ENCODE measurements at places on chromosomes 11 and 22.
A peak's percentile ranks its signal among the peaks of the same experiment; 100 is the strongest.

GRCh38 chr11:116179401-116179800, 593.4 kb downstream of the BUD13 start:
- no peak for DNase-seq

DNA sequence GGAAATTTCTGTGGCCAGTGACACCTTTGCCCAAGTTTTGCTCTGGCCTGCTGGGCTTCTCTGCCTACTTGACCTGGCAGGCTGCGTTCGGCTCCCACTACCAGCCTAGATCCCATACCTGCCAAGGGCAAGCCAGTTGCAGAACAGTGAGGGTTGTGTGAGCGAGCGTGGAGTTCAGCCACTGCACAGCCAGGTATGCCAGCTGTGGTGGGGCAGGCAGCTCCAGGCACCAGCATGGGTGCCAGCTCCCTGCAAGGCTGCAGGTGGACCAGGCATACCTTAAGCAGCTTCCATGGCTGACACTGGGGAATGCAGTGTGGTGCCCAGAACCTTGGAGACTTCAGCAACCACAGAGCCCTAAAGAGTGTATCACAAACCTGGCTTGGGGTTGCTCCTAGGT, 133.5 kb downstream of the LDLRAD3 start:
- DNase-seq = no peak

GRCh38 chr11:12569499-12570425, 104.5 kb upstream of the TEAD1 start:
- DNase-seq = no peak

- DNase-seq = no peak
Observed at GRCh38 chr11:108944471-108945178, 279.8 kb downstream of the DDX10 start.

DNA sequence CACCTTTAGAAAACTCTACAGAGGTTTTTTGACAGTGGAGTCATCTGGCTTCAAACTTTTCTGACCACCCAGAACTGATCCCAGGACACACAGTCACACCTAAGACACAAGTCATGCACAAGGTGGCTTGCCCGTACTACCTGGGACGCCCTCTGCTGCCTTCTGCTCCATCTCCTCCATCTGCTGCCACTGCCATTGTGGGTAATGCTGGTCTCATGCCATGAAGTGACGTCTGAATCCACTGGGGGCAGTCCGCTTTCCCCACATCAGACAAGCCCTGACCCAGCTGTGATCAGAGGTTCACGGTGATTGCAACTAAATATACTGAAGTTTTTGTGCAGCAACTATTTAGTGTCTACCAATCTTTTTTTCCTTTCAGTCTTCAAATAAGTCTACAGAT, 5.4 kb upstream of the NDUFS8 start:
- no peak for DNase-seq

DNA sequence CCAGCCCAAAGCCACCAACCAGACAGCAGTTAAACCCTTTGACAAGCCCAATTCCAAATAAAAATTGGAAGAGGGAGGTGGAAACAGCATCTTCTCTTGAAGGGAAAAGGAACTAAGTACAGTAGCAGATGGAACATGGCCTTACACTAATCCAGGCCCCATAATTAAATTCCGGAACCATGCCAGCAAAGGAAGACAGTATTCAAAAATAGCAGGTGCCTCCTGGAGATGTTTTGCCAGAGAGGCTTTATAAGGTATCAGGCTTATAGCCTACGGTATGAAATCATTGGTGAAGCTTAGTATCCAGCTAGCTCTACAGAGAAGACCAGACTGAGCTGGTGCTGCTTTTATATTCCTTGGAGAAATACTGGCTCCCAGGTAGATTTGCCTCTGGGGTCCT, 344.1 kb upstream of the API5 start:
- no peak for DNase-seq

- no peak for DNase-seq
Observed at GRCh38 chr11:11189506-11189905, 163.5 kb downstream of the CSNK2A3 start.

DNA sequence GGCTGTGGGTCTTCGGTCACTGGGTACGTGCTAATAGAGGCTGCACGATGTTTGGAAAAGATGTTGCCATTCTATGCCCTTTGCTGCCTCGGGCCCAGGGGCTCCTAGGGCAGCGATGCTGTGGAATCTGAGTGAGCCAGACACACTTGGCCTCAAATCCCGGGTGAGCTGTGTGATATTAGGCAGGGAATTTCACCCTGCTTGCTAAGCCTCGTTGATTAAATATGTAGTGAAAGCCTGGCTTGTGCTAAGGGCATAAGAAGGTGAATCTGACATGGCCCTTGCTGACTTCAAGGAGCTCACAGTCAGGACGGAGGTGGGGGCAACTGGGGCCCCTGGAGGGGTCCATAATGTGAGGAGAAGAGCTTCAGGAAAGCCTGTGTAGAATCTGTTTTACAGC, 5.4 kb upstream of the HMOX1 start:
- DNase-seq = no peak

- no peak for DNase-seq
Observed at GRCh38 chr11:130623670-130624668, 175.5 kb downstream of the ADAMTS15 start.

DNA sequence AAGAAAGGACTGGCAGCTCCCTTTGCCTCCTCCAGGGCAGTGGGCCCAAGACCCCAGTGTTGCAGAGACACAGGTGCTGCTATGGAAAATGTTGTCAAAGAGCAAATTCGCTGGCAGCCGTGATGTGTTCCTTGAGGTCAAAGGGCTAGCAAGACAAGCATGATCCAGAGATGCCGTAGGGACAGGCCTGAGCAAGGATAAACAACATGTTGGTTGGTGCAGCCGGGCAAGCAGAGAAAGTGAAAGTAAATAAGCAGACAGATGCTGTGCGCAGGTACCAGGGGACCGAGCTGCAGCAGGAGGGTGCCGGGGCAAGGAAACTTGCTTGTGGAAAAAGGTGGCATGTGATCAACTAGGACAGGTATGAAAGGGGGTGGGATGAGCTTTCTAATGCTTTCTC, 125.5 kb upstream of the NECTIN1 start:
- DNase-seq = peak; percentile 4

DNA sequence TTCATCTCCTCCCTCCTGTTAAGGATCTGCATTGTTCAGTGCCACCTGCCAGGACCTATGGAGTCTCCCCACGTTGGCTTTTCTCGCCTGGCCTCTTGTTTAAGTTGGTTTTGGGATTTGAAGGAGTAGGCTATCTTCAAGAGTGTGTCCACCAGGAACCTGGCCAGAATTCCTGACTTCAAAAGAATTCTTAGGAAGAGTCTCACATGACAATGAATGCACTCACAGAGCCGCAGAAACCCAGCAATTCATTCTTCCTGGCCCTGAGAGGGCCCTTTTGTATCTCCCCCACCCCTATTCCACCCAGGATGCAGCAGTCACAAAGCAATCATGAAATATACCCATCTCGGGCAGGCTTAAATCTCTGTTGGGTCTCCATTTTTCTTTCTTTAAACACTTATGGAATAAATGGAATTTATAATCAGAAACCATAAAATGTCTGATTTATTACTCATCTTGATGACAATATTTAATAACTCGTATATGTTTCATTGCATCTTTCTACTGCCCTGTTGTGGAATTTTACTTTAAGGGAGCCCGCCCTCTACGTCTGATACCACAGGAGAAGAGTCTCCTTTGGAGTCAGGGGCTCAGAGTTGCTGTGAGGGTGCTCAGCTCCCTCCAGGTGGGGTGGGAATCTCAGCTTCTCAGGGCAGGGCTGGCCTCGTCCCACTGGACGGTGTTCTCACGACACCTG, 507.0 kb downstream of the NTM start:
- DNase-seq = no peak

DNA sequence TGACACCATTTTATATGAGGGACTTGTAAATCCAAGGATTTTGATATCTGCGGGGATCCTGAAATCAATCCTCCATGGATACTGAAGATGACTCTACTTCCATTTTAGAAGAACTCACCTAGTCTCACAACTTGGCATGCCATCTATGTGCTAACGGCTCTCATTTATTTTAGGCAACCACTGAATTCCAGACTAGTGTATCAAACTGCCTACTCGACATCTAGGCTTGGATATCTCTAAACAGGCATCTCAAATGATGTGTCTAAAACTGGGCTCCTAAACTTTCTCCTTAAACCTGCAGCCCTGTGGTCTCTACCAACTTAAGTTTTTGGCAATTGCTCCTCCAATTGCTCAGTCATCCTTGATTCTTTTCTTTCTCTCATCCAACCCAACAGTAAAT, 31.2 kb upstream of the CLNS1A start:
- DNase-seq = peak; percentile 25

GRCh38 chr11:108733479-108734116, 68.7 kb downstream of the DDX10 start:
- peak; percentile 90 for DNase-seq

DNA sequence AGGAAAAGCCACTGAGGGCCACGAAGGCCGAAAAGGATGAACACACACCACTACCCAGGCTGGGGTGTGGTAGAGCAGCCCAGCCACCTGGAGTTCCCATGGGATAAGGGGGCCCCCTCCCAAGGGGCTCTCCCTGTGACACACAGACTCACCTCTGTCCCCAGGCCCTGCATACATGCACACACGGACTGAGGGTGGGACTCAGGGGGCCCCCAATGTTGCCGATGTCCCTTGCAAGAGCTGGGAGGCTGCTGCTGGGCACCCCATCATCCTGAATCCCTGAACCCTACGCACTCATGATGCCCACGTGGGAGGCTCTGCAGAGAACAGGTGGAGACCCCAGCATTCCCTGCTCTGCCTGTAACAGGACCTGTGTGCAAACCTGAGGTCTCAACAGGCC, 14.5 kb downstream of the SHANK2 start:
- DNase-seq = no peak

DNA sequence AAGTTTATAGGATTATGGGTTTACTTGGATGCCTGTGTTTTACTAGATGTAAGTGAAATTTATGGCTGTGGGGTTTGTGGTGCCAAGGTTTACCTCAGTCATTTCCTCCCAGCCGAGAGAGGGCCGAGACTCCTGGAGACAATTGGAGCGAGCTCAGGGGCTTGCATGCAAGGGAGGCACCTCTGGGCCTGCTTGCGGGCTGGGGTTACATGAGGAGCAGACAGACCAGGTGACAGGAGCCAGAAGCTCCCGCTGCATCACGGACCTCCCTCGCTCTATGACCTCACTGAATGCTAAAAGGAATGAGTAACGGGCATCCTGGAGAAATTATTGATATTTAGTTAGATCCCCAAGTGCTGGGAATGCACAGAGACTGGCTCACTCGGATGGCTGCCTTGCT, 275.2 kb upstream of the KIRREL3 start:
- DNase-seq = peak; percentile 63

- DNase-seq = no peak
Observed at GRCh38 chr11:64848214-64848825, 3.9 kb upstream of the CDC42BPG start.

- no peak for DNase-seq
Observed at GRCh38 chr22:49427341-49427740, 400.3 kb downstream of the BRD1 start.

DNA sequence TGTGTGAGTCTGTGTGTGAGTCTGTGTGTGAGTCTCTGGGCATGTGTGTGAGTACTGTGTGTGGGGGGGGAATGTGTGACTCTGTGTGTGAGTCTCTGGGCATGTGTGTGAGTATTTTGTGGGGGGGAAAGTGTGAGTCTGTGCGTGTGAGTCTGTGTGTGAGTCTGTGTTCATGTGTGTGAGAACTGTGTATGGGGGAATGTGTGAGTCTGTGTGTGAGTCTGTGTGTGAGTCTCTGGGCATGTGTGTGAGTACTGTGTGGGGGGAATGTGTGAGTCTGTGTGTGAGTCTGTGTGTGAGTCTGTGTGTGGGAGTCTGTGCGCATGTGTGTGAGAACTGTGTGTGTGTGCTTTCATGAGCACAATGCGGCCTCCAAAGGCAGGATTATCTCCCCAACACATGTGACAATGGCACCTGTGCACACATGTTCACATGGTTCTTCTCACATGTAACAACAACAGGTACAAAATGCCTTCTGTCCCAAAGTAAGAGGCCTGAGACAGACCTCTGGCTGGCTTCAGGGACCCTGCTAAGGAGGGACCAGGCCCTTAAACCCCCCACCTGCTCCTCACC, 1.6 kb downstream of the CD5 start:
- DNase-seq = no peak

DNA sequence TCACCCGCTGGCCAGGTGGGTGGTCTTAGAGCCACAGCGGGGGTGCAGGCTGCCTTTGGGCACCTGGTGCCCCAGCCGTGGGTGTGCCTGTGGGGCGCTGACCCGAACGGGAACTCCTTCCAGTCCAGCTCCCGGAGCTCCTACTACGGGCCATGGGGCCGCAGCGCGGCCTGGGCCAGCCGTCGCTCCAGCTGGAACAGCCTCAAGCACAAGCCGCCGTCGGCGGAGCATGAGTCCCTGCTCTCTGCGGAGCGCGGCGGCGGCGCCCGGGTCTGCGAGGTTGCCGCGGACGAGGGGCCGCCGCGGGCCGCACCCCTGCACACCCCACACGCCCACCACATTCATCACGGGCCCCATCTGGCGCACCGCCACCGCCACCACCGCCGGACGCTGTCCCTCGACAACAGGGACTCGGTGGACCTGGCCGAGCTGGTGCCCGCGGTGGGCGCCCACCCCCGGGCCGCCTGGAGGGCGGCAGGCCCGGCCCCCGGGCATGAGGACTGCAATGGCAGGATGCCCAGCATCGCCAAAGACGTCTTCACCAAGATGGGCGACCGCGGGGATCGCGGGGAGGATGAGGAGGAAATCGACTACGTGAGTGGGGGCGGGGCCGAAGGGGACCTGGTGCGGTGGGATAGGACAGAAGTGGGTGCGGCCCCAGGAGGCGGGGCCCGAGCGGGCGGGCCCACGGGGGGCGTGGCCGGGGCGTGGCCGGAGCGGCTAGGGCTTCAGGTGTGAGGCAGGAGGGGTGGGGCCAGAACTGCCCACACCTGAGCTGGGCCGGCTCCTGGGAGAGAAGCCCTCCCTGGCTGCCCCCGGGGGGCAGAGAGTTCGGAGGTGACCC, 91.5 kb downstream of the CACNA1I start:
- no peak for DNase-seq

- peak; percentile 56 for DNase-seq
Observed at GRCh38 chr11:94504689-94505293, 7.5 kb upstream of the C11orf97 start.

DNA sequence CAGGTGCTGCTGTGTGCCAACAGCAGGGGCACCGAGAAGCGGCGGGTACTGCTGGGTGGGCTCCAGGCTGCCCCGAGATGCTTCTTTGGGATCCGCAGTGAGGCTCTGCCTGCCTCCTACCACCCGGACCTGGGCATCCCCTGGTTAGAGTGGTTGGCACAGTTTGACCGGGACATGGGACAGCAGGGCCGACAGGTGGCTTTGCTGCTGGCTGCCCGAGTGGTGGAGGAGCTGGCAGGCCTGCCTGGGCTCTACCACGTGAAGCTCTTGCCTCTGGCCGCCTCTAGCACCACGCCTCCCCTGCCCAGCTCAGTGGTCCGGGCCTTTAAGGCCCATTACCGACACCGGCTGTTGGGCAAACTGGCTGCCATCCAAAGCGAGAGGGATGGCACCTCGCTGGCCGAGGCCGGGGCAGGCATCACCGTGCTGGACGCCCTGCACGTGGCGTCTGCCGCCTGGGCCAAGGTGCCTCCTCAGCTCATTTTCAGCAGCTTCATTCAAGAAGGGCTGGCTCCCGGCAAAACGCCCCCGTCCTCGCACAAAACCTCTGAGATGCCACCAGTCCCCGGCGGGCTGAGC, 1.9 kb downstream of the TIGD3 start:
- no peak for DNase-seq
